ENCODE measurements at places on chromosomes 11 and 22.
A peak's percentile ranks its signal among the peaks of the same experiment; 100 is the strongest.

DNA sequence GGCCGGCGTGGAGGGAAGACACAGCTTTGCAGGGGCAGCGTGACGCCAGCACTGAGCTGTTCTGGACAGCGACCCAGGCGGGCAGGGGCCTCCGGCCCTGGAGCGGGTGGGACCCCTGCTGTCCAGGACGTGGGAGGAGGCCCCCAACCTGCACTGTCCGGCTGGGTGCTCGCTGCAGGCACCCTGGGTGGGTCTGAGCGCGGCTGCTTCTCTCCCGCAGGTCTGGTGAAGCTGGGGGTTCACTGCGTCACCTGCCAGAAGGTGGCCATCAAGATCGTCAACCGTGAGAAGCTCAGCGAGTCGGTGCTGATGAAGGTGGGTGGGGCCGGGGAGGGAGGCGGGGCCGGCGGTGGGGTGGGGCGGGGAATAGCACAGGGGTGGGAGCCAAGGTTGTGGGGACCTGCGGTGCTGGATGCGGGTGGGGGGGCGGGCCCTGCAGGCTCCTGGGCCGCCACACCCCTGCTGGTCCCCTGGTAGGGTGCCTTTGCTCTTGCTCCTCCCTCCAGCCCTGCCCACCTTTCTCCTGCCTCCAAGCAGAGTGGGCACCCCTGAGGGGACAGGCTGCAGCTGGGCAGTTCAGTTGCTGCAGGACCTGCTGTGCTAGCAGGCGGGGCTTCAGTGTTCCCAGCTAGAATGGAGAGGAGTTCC, 46.2 kb downstream of the BRSK2 start:
- DNase-seq = peak; percentile 97

DNA sequence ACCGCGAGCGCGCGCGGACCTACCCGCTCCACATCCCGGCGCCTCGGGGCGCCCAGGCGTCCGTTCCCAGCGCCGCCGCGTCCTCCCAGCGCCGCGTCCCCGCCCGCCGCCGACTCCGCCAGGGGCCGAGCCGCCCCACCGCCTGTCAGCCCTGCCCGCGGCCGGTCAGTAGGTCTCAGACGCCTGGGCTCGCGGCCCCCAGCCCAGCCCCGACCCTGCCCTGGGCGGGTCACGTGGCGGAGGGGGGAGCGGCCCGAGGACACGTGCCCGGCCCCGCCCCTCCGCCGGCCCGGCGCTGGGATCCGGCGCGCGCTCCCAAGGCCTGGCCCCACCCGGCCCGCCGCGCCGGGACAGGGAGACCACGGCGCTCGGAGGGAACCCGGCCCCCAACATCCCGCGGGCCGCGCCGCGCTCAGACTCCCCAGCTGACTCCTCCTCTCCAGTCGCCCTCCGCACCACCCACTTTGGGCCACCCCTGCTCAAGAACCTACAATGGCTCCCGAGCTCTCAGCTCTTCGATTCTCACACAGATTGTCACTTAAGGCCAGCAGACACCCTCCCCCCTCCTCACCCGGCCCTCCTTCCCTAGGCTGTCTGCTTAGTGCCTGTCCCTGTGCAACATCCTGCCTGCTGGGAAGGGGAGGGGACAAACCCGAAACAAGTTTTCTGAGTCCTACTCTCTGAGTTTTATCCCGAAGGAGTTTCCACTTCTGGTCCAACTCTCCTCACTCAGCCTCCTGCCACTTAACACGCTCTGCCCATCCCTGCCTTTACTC, at the start of gene RAB3IL1:
TSS of gene RAB3IL1 (minus strand) at position 233 of the 776 bp plus-strand sequence. CDS start at position 34, 199 bp downstream.
- DNase-seq = peak; percentile 96

- DNase-seq = no peak
These were observed 465.5 kb downstream of the GUCY1A2 start for GRCh38 chr11:106552694-106553203.

DNA sequence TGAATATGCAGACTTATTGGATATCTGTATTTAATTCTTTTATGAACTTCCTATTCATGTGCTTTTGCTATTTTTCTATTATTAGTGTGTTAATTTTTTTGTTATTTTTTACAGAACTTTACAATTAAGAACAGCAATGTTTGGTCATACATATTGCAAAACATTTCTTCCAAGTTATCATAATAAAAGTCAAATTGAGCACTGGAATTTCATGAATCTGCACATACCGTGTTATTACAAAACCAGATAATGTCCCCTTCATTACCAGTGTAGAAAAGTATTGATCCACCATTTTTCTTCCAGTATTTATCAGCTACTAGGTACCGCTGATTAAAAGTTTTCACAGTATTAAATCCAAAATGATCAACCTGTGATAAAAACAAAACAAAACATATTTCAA, 40.5 kb downstream of the PRCP start:
- no peak for DNase-seq

DNA sequence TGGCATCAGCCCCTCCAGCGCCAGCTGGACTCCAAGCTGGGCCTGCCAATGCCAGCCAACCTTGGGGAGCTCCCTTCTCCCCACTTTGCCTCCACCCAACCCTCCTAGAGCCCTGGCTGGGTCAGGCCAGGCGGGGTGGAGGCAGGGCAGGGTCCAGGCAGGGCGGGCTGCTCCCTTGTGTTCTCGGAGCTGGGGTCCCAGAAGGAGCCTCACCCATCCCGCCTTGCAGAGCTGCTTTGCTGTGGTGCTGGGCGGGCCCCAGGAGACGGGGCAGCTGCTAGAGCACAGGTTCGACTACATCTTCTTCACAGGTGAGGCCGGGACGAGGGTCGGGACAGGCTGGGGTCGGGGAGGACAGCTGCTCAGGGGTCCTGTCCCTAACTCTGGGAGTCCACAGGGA, 9.4 kb downstream of the ALDH3B1 start:
- no peak for DNase-seq

DNA sequence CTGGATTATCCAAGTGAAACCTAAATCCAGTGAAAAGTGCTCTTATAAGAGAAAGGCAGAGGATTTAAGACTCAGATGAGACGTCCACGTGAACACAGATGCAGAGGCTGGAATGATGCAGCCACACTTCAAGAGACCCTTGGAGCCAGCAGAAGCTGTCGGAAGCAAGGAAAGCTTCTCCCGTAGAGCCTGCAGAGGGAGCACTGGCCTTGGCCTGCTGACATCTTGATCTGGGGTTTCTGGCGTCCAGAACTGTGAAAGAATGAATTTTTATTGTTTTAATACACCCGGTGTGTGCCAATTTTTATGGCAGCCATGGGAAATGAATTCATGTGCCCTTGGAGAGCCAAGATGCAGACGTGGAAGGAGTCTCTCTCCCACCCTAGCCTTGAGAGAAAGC, 407.0 kb upstream of the B3GAT1 start:
- DNase-seq = no peak

DNA sequence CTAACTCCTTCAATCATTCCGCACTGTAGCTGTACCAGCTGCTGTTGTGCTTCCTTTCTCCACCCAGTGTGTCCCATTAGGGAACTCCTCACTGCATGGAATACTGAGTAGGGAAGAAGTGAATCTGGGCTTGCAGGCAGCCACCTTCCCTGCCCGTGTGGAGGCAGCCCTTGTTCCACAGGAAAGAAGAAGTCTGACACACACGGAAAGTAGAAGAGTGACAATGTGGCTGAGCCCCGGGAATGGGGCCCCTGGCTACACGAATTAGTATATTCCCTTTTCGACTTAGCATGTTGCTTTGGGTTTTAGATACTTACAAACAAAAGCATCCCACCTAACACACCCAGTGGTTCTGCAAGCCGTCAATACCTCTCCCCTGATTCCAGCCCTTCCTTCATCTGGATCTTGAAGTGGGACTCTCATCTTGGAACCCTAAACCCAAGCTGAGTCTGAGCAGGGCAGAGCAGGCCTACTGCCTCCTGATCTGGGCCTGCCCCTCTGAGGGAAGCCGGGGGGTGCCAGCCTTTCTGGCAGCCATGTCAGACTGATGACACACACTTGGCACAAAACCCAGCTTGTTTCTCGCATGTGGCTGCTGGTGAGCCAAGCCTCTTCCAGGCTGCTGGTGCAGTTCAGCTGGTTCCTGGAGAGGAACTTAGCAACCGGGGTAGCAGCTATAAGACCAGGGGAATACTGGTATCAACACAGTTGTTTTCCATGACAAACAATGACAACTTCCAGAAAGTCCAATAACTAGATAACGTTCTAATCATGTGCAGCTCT, 71.6 kb downstream of the C11orf58 start:
- no peak for DNase-seq

GRCh38 chr11:16893456-16894066, 120.7 kb downstream of the PLEKHA7 start:
- DNase-seq = no peak

DNA sequence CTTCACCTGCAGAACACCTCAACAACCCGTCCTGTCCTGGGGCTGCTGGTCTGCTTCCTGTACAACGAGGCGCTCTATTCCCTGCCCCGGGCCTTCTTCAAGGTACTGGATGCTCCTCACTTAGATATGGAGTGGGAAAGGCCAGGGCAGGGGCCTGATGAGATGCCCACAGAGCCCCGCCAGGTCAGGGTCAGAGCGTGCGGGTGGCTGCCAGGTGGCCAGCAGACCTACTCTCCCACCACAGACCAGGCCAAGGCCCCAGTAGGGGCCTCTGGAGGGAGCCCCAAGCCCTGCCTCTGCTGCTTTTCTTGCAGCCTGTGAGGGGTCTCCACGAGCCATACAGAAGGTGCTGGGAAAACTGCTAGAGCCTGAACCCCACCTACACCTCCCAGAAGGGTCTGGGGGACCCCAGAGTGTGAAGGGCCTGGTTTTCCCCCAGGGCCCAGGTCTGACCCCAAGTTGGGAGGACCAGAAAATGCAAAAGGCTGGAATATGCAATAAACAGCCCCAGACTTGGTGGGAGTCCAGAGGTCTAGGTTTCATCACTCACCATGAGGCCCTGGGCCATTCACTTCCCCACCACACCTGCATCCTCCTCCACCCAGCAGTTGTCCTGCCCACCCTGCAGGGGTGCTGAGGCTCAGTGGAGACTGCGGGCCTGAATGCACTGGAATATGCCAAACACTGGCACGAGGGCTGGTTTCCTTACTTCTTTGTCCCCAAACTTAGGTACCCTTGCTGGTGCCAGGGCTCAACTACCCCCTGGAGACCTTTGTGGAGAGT, 14.7 kb downstream of the ZDHHC24 start:
- DNase-seq = no peak

GRCh38 chr11:44889266-44889665, 61.4 kb downstream of the TP53I11 start:
- no peak for DNase-seq

- no peak for DNase-seq
These were observed 143.0 kb downstream of the MPPED1 start for GRCh38 chr22:43554694-43555365.

GRCh38 chr22:47630741-47631534, 868.5 kb downstream of the TBC1D22A start:
- DNase-seq = no peak

DNA sequence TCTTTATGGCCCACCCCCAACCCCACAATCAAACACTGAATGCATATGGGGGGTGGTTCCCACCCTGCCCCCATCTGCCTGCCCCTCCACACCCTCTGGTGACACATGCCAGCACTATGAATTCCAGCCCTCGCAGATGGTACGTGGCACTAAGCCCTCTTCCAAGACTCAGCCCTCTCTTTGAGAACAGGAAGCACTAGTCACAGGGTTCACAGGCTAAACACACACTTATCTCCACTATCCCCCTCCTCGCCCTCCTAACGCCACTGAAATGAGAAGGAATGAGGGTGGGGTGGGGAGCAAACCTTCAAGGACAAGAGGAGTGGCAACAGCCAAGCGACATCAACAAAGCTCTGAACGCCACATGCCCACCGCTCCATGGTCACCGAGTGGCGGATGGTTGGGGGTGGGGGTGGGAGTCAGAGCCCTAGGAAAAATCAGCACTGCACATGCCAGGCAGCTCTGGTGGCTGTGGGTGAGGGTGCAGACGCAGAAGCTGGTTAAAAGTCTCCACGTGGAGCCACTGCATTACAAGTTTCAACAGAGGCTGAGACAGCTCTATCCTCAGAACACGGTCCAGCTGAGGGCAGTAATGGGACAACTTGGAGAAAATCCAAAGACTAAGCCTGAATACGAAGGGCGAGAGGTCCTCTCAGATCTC, 33.6 kb downstream of the TMEM184B start:
- DNase-seq = peak; percentile 56

DNA sequence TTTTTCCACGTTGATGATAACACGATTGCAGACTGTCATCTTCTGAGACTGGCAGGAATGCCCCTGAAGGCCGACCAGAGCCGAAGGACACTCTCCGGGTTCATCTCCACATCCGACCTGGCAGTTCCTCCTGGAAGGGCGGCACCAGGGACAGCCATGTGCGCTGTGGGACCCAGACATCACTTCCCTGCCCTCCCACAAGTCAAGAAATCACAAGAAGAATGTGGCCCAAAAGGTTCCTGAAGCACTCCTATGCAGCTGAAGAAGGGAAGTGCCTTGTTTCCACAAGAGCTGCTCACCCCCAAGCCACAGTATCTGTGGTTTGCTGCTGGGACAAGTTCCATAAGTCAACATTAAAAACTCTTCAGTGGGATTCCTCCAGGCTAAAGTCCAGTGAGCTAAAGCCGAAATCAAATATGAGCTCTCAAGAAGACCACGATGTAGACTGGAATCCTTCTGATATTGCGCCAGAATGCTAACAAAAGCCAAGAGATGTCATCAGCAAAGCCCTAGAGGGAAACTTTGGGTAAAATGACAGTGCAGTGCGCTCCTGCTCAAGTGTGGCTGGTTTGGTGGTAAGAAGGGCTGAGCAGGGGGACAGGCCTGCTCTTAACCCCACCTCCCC, 21.2 kb downstream of the PACSIN2 start:
- DNase-seq = no peak

DNA sequence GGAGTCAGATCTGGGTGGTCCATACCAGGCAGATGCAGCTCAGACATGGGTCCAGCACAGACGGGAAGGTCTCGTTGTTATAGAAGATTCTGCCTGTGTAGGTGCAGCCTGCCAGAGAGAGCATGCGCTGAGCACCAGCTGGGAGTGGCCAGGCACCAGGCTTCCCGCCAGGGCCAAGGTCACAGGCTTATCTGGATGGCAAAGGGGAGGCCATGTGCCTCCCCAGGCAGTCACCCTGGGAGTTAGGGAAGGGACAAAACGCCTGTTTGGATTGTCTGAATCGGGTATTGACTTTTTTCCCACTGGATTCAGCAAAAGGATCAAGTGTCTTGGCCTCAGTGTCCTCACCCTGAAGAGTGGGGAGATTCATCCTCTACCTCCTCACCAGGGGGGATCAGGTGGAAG, 26.5 kb downstream of the PGA5 start:
- DNase-seq = no peak

DNA sequence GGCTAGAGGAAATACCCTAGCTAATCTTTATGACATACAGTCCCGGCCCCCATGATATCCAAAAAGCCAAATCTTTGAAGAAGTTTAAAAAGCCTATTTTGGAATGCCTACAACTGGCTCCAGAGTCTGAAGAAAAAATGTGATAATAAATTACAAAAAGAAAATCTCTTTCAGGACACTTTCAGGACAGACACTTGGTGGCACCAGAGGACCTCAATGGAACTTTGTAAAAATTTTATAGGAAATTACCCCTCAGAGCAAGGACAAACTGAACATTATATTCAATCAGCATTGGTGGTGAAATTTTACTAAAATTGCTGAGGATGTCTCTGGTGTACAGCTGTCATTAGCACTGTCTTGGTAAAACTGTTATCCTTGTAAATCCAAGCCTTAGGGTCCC, 81.0 kb downstream of the CCDC73 start:
- no peak for DNase-seq

All from 8988T (cell line).